NCI-H1694 (cell line): ENCODE measurements at places on chromosomes 7 and 10.

DNA sequence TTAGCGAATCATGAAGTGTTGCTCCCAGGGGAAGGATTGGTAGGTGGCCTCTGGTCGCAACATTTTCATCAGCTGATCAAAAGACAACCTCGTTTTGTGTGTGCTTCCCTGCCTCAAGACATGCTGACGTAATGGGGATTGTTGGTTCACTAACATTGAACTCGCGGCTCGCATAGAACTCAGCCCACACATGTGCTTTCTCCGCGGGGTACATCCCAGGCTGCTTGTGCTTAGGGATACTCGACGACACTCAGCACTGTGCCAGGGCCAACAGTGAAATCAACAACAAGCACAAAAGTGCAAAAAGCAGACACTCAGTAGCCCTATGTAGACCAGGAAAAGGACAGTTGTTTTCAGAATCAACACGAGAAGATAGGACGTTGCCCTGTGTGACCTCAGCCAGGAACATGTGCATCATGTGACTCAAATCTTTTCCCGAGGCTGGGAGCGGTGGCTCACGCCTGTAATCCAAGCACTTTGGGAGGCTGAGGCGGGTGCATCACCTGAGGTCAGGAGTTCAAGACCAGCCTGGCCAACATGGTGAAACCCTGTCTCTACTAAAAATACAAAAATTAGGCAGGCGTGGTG lies 20.8 kb downstream of the WIPI2 start:
- no peak for DNase-seq

GRCh38 chr7:162632-163297 lies 29.6 kb upstream of the FAM20C start:
- DNase-seq = no peak

DNA sequence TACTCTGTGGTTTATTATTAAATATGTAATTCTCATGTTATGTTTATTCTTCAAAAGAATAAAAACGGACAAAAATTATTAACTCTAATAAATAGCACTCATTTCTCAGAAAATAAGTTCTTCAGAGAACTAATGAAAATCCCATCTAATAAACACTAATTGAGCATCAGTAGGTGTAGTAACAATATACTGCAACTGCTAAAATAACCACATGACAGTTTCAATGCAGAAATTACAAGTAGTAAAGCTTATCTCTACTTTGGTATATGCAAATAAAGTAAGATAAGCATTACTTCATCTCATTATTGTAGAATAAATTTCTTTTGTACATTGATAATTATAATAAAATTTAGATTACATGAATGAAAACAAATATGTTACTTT lies 56.4 kb upstream of the DKK1 start:
- no peak for DNase-seq

DNA sequence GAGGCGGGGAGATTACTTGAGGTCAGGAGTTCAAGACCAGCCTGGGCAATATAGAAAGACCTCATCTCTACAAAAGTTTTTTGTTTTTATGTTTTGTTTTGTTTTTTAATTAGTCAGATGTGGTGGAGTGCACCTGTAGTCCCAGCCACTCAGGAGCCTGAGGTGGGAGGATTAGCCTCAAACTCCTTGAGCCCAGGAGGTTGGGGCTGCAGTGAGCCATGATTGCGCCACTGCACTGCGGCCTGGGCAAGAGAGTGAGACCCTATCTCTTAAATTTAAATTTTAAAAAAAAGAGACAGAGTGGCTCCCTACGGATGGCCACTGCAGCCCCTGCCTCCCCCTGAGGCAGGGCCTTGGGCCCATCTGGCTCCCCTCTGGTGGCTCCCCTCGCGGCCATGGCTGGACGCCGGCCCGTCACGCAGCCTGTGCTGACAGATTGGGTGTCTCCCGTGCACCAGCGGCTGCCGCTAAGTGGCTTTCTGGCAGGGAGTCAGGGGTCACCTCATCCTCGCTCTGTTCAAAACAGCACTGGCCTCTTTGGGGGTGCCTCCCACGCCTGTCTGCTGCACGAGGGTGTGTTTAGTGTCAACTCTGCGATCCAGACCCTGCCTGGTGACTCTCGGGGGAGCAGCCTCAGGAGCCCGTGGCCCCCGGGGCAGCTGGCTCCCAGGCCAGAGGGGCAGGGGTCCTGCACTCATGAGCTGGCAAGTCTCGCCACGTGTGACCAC lies 44.4 kb upstream of the ELN start:
- no peak for DNase-seq

DNA sequence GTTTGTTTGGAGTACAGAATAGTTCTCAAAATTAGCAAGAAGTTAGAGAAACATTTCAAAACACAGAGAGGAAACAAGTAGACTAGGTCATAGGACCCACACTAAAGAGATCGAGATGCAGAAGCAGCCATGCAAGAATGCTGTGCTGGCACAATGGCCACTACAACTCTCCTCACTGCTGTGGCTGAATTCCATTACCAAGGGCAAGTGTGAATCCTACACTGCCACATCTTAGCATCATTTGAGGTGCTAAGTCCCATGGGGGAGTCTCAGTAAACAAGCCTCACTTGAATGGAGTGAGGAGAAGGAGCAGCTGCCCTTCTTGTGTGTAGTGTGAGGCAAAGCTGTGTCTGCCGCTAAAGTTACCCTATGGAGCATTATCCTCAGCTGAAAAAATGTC lies 56.7 kb downstream of the PCLO start:
- no peak for DNase-seq

DNA sequence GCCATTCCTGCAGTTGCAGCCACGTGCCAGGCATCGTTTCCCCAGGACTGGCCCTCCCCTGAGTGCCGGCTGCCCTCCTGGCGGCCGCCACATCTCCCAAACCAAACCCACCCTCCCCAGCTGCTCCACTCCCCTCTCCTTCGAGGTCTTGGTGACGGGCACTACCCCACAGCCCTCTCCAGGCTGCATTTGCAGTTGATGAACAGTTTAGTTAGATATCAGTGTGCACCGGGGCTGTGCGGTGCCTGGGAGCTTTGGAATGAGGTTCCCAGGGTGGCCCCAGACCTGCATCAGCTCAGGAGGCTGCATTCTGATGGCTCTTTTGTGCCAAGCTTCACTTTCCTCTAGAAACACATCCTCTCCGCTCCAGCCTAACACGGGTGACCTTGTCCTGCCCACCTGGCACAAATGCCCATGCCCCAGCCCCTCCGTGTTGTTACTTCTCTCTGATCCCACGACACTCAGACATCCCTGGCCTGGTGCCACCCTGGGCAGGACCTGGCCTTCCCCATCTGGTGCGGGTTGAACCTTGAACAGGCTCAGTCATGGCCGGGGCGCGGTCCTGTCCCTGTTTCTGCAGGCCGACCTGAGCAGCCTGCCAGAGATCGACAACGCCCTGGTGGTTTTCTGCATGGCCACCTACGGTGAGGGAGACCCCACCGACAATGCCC lies 14.5 kb downstream of the TMEM120A start:
- no peak for DNase-seq

DNA sequence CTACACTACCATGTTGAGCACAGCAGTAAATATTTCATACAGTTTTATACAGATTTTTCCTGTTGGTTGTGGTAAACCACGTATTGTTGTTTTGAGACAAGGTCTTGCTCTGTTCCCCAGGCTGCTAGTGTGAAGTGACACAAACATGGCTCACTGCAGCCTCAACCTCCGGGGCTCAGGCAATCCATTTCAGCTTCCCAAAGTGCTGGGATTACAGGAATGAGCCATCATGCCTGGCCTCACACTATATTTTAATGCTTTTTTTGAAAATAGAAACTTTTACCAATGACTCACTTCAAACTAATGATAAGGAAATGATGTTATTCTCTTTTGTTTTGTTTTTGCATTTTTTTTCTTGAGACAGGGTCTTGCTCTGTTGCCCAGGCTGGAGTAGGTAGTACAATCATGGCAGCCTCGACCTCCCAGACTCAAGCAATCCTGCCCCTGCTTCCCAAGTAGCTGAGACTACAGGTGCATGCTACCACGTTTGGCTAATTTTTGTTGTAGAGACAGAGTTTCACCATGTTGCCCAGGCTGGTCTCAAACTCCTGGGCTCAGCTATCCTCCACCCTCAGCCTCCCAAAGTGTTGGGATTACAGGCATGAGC lies 210.6 kb downstream of the TPST1 start:
- DNase-seq = no peak

GRCh38 chr10:28954211-28954610 lies 276.9 kb downstream of the BAMBI start:
- DNase-seq = no peak

DNA sequence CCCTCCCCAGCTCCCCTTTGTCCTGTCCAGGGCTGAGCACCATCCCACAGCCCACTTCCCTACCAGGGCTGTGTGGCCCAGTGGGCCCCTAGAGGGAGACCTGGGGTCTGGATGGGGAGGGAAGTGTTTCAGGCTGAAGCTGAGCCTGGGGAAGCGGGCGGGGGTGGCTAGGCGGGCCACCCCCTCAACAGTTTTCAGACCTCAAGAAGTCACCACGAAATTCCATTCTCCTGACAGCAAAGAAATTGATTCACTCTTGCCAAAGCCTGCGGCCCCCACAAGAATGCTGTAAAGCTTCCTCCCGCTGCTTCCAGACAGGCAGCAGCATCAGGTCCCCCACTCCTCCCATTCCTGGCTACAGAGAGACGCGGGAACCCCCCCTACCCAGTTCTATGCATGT lies 2.5 kb upstream of the LFNG start:
- DNase-seq = no peak
